ENCODE measurements at places on chromosomes 2 and 18.

GRCh38 chr2:7559791-7560190, 642.6 kb downstream of the RNF144A start:
- DNase-seq = no peak

GRCh38 chr2:17643031-17643615, 102.6 kb downstream of the VSNL1 start:
- no peak for DNase-seq

DNA sequence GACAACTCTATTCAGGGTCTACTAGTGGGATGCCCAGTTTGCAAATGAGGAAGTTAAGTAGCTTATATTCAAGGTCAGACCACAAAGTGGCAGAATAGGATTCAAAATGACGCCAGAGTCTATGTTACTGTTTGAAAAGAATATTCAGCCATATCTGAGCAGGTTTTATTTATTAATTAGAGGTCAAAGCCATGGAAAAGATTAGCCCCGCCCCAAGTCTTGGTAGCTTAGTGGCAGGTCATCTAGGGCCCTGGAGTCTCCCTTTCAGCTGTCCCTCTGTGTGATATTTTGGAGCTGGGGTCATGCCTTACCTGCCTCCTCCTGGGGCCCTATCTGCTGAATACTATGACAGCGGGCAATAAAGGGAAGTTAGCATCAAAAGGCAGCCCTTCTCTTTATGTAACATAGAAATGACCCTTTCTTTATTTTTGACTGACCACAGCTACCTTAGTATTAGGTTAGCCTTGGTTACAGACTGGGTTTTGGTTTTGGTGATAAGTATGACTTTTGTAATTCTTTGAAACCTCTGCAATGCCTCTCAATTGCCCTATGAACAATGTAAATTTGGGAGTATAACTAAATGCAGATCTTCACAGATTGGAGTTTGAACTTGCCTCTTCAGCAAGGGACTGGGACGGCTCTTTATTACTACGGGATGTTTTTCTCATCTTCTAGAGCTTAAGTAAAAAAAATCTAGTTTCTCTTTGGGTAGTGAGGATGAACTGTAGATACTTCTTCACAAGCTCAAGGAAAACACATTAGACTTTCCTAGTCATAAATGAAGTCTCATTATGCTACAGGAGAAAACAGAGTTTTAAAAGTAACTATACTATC, 153.0 kb upstream of the ITGA4 start:
- DNase-seq = no peak

- DNase-seq = no peak
These were observed 85.7 kb downstream of the PAX3 start for GRCh38 chr2:222213049-222213448.

DNA sequence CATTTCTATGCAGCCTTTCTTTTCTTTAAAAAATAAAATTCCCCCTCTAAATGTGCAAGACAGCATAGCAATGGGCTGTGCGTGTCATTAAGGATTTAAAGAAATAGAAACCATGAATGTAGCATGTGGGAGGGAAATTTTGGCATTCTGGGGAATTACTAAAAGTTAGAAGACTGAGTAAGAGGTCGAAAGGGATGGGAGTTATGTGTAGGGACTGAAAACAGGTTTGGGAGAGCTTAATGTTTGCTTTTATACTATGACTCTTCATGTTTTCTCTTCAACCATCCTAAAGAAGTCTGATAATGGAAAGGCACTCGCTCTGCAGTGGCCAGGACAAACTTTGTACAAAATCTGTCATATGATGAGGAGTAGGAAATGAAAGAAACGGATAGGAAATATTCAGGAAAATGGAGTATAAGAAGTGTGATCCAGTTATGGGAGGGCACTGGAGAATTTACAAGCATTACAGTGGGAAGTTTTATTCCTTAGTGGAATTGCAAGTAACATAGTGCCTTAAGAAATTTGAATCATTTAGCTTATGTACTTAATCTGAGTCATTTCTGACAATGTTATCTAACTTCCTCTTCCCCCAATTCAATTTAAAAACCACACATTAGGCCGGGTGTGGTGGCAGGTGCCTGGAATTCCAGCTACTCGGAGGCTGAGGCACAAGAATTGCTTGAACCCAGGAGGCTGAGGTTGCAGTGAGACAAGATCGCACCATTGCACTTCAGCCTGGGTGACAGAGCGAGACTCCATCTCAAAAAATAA, 20.6 kb downstream of the TMEM87B start:
- DNase-seq = no peak

All from activated CD4-positive, alpha-beta T cell treated with anti-CD3 and anti-CD28 coated beads, Interleukin-2, amount 10 ng/mL, durations not matched to agents 7 days and 5 days (primary cell).